Mesothelial cell of epicardium (in vitro differentiated cells): ENCODE measurements at places on chromosomes 6 and 20.

- DNase-seq: no peak
Observed at GRCh38 chr6:63121166-63121565, 90.1 kb upstream of the FKBP1C start.

GRCh38 chr6:3911614-3912336 lies 62.6 kb downstream of the FAM50B start:
- no peak for DNase-seq

GRCh38 chr6:168165373-168165772 lies 86.4 kb upstream of the FRMD1 start:
- peak; percentile 2 for DNase-seq

- DNase-seq: no peak
Observed at GRCh38 chr20:61115364-61116065, 136.5 kb upstream of the CDH4 start.

DNA sequence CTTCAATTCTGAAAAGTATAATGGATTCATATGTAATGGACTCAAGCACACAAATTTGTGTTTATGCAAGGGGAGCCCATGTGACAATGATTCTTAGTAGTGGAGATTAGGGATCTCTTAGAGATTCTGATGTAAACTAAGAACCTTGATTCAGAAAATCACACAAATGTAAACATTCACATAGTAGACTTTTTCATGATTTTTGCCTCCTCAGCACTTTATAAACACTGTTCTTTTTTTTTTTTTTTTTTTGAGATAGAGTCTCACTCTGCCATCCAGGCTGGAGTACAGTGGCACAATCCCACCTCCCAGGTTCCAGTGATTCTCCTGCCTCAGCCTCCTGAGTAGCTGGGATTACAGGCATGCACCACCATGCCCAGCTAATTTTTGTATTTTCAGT lies 170.1 kb upstream of the PLCB4 start:
- DNase-seq: no peak

DNA sequence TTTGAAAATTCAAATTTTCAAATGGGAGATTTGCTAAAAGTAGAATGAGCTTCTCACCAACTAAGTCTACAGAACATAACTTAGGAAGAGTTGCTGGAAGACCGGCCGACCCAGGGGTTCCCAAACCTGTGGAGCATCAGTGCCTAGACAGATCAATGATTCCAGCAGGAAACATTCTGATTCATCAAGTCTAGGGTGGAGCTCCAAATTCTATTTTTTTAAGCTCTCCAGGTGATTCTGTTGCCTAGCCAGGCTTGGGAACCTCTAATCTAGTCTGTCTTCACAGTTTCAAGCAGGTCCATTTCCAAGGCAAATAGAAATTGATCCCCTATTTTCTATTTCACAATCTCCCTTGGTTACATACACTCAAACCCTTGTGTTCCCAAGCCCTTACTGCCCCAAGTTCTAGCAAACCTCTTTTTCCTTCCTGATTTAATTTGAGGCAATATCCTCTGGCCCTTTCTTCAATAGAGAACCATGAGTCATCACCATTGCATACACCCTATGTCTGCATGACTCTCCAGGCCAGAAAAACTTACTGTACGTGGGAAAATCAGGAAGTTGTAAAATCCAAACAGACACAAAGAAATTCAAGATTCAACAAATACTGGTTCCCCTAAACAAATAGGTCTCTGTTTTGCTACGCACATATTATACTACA lies 8.9 kb downstream of the ATXN1 start:
- no peak for DNase-seq

DNA sequence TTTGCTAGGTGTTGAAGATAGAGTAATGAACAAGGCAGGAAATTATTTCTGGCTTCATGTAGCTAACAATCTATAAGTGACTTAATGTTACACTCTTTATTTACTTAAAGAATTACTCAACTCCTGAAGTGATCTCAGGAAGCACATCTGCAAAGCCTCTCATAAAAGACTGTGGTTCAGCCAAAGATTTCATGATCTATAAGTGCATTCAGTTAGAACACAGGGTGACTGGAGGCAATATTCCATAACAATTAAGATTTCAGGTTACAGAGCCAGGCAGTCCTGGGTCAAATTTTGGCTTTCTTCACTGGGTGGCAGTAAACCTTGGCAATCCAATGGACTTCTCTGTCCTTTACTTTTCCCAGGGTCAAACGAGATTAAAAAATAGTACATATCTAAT lies 204.0 kb downstream of the TPBG start:
- no peak for DNase-seq

DNA sequence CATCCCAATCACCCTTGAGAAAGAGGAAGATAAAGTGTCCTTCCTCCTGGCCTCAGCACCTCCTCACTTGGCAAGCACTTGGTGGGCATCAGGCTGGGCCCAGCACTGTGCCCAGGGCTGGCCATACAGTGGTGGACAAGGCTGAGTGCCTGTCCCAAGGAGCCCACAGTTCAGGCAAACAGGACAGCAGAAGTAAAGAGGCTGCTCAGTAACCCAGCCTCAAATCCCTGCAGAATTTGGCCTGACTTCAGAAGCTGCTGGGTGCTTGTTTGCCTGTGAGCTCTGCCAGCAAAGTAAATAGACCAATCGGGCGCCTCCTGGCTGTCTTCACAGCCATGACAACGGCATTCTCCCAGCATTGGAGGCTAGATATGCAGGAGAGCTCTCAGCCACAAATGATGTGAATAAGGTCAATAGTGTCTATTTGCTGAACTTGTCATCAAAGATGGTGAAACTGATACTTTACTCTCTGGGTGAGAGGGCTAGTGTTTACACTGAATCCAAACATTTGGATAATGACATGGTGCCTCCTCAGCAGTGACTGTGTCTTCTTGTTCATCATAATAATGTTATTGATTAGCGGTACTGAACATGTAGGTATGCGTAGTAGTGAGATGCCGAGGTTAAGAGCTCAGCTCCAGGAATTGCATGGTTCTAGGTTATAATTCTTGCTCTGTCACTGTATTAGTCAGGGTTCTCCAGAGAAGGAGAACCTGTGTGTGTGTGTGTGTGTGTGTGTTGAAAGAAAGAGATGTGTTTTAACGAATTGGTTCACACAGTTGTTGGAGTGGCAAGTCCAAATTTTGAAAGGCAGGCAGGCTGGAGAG lies 36.9 kb upstream of the FANCE start:
- DNase-seq: no peak

GRCh38 chr20:46438156-46438750 lies 31.8 kb upstream of the ELMO2 start:
- DNase-seq: no peak

- no peak for DNase-seq
Observed at GRCh38 chr20:23419657-23419994, 1.7 kb downstream of the NAPB start.

- DNase-seq: no peak
Observed at GRCh38 chr6:143940011-143940597, 68.0 kb downstream of the PLAGL1 start.

GRCh38 chr20:15823718-15824117 lies 749.5 kb downstream of the KIF16B start:
- DNase-seq: no peak

- no peak for DNase-seq
Observed at GRCh38 chr6:27882624-27883023, 29.6 kb downstream of the OR2B2 start.

GRCh38 chr20:61949363-61949713 lies 116.3 kb downstream of the TAF4 start:
- no peak for DNase-seq

- no peak for DNase-seq
Observed at GRCh38 chr20:18926965-18927364, 113.4 kb downstream of the SCP2D1 start.

DNA sequence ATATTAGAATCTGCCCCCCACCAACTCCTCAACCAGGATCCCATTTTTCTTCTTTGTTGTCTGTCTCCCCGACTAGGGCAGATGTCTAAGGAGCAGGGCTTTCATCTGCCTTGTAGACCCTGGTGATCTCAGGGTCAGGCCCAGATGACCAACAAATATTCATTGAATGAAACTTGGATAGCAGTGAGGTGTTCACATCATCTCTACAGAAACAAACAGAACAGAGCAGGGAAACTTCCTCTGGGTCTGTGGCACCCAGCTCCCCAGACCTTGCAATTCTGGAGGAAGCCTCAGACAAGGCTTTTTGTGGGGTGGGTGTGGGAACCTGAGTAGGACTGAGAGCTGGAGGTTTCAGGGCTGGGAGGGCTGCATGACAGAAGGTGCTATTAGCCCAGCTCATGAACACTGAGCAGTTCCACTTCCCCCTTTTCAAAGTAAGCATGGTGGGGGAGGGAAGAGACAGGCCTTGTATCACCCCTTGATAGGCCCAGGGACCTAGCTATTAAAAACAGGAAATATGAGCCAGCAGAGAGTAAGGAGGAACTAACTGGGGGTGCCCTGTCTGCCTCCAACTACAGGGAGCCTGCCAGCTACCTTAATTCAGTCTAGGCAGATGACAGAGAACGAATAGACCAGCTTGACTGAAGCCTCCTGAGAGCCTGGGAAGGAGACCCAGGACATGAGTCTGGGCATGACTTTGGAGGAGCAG lies 37.3 kb upstream of the TOP1 start:
- no peak for DNase-seq

DNA sequence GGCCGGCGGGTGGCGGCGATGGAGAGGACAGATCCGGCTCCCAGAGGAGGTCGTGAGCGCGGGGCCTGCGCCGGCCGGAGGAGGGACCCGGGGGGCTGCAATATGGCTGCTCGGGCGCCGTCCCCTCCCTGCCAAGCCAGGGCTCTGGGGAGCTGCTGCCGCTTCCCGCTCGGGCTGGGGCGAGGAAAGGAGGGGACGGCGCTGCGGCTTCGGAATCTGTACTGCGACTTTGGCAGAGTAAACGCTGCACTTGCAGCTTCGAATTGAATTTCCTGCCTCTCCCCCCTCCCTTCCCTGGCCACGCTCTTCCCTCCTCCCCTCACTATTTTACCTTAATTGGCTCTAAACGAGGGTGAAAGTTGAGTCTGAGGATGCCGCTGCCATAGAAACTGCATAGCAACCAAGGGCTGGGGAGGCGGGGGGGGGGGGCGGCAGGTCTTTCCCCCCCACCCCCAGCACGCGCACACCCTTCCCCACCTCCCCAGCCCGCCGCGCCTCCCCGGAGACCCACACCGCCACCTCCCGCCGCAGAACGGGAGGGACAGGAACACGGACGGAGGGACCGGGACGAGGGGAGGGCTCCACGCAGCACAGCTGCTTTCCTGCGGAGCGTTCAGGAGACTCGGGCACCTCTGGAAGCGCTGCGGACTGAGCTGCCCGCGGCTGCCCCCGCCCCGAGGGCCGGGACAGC lies 93.9 kb downstream of the RNASET2 start:
- DNase-seq: peak; percentile 55

DNA sequence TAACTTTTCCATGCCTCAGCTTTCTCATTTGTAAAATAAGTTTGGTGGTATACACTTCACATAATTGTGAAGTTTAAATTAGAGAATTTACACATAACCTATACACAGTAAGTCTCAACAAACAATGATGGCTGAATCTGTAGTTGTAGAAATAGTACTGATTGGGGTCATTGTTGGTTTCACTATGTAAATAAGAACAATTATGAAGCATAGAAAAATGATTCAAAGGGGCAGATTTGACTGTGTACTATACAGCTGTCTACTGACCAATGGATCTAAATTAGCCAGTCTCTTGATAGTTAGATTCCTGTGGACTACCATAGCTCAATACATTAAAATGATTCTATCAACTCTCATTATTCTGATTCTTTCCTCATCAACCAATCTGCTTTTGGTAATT lies 181.1 kb upstream of the STXBP5 start:
- no peak for DNase-seq

- no peak for DNase-seq
Observed at GRCh38 chr20:57483287-57484050, 41.5 kb downstream of the CTCFL start.

- no peak for DNase-seq
Observed at GRCh38 chr6:137573739-137574138, 79.5 kb upstream of the OLIG3 start.

DNA sequence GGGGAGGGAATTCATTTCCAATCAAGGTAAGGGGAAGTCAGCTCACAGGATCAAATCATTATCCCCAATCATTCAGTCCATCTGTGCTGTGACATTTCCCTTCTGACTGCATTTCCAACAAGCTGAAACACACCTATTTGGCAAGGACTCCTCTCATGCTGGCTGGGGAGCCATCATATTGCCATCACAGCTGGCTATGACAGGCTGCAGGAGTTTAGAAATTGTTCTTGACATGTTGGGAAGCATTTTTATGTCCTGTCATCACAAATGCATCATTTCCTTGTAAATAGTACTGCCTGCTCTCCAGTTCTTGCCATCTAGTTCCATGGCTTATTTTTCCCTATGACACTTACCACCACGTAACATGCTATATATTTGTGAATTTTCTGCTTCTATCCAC lies 113.9 kb upstream of the TMEM170B start:
- no peak for DNase-seq

DNA sequence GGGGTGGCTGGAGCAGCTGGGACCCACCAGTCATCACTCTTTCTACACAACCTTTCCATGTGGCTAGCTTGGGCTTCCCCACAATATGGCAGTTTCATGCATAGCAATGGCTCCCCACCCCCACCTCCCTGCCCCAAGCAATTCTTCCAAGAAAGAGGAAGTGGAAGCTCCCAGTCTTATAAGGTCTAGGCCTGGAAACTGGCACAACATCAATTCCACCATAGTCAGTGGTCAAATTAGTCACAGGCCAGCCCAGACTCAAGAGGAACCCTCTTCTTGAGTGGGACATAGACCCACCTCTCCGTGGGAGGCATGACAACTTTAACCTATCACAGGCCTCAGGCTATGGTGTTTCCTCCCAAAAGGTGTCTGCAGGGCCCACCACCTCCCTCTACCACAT lies 17.7 kb downstream of the TGM6 start:
- DNase-seq: no peak

DNA sequence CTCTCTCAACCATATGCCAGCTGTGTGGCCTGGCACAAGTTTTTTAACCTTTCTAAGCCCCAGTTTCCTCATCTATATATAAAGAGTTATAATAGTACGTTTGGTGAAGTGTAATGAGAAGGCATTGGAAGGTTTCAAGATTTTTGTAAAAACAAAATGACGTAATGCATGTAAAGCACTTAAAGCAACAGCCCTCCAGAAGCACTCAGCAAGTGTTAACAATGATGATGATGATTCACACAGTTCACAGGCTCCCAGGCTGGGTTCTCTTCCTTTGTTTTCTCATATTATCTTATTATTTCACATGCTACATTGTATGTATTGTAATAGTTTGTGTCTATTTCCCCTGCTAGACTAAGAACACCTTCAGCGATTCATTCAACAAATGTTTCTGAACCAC lies 6.2 kb downstream of the CEP250 start:
- DNase-seq: no peak

GRCh38 chr6:21496196-21496595 lies 97.4 kb upstream of the SOX4 start:
- DNase-seq: no peak

DNA sequence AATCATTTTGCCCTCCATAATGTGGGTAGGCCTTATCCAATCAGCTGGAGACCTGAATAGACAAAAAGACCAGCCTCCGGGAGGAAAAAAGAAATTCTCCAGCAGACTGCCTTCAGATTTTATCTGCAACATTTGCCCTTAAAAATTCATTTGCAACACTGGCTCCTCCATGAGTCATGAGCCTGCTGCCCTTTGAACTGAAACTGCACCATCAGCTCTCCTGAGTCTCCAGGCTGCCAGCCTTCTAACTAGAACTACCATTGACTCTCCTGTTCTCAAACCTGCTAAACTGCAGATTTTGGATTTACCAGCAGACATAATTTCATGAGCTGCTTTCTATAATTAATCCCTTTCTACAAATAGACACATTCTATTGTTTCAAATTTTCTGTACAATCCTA lies 223.9 kb upstream of the THEMIS start:
- DNase-seq: no peak
